Liver (tissue), 10 donors: ENCODE measurements at places on chromosomes 11 and 22. TPM values are rescaled to one million over a fixed set of nuclear protein-coding genes. Genes with fewer than 3 reads are reported as not detected.

DNA sequence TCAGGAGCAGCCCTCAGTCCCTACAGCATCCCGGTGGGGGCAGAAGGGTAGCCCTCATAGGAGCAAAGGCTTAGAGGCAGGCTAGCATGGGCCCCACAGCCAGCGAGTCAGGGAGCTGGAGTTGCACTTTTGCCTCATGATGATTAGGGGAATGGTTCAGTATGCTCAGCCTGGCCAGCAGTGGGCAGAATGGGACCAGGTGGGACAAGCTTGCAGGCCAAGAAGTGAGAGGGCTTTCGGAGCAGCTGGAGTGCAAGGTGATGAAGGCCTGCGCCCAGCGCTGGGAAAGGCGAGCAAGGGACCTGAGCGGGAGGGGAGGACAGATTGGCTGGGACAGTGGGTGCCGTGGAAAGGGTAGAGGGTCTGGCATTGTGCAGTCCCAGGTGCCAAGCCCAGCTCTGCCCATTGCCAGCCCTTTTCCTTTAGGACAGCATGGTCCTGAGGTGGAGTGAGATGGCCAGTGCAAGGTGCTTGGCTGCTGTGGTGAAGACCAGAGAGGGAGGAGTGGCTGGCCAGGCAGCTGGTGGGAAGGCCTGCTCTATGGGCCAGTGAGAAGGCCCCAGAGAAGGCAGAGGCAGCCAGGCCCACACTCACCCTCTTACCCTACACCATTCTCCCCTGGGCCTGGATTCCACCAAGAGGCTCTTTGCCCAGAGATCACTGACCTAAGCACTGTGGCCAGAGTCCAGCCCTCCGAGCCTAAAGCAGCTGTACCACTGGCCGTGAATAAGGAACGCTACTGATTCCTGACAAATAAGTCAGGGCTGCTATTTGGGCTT lies 47.9 kb upstream of the SUSD2 start:
- H3K36me3 ChIP-seq = no peaks in the 10 kb centered on the region
- H3K4me1 ChIP-seq = no peaks in the 10 kb centered on the region
- no peak for DNase-seq
- no peak overlapping the region for H3K27ac ChIP-seq
- no peaks in the 10 kb centered on the region for H3K27me3 ChIP-seq
- H3K4me3 ChIP-seq = no peak overlapping the region

GSTT2B gene
- total RNA-seq = 8.0 TPM

C22orf31 gene
- total RNA-seq = not detected

ESAM gene
- total RNA-seq = 4.0 TPM

MMP8 gene
- 0.17 TPM for total RNA-seq
